ENCODE measurements at places on chromosomes 2 and 18.

DNA sequence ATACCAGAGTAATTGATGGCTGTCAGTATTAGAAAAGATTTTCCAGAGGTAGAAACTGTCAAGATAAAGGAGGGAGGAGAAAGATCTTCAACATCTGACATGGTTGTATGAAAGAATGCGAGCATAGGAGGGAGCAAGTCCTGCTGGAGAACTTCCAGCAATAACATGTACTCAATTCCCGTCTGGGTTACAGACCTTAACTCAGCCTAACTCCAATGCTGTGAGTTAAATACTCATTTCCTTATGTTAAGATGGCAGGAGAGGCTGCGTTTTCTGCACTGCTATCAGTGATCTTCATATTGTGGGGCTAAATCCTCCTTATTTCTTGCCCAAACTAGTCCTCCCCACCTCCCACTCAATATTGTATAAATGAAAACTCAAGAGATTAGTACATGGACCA is 6.7 kb upstream of the CERS6 start:
- no peak for DNase-seq

GRCh38 chr18:44911773-44912172 is 231.1 kb downstream of the SETBP1 start:
- no peak for DNase-seq

DNA sequence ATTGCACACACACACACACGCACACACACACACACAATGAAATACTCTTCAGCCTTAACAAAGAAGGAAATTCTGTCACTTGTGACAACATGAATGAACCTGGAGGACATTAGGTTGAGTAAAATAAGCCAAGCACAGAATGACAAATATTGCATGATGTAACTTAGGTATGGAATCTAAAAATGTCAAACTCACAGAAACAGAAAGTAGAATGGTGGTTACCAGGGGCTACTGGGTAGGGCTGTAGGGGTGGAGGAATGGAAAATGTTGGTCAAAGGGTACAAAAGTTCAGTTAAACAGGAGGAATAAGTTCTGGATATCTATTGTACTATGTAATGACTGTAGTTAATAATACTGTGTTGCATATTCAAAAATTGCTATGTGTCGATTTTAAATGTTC is 29.5 kb downstream of the SCN2A start:
- DNase-seq, result no peak

GRCh38 chr2:43136011-43136799 is 90.2 kb downstream of the ZFP36L2 start:
- DNase-seq, result peak; percentile 15

DNA sequence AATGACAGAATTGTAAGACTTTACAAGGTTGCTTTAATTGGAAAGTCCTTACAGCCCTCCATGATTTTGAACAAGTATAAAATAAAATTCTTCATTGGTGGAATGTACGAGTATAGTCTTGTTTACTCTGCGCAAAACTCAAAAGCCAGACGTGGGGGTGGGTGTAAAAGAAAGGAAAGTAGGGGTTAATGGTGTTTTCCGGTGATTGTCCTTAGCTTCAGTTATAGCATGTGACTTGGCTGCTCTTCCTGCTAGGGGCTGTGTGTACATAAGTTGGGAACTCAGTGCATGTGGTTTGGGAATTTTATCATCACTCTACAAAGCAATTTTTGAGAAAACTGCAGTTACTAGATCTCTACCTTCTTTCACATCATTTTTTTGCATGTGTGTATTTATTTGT is 82.4 kb upstream of the CAVIN2 start:
- DNase-seq, result no peak

GRCh38 chr2:18345848-18346247 is 214.6 kb downstream of the RDH14 start:
- no peak for DNase-seq

- DNase-seq, result peak; percentile 97
These were observed 454 bp upstream of the HDAC4 start for GRCh38 chr2:239401067-239401880.

GRCh38 chr18:35619464-35619863 is 37.9 kb downstream of the GALNT1 start:
- DNase-seq, result no peak

GRCh38 chr2:101473911-101474701 is 806 bp downstream of the RFX8 start:
- DNase-seq, result peak; percentile 73

- no peak for DNase-seq
These were observed 9.6 kb upstream of the MMADHC start for GRCh38 chr2:149597050-149597667.

DNA sequence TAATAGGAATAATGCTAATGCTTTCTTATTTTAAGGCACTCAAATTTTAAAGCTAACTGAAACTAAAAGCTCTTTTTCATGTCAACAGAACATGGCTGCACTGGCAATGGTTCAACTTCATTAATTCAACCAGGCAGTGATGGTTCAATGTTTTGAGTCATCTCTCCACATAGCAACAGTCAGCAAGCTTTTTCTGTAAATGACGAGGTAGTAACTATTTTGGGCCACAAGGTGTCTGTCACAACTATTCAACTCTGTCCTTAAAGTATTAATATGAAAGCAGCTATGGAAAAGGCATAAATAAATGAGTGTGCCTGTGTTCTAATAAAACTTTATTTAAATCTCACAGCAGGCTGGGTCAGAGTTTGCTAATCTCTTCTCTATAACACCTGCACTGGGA is 1425.6 kb upstream of the PIK3C3 start:
- no peak for DNase-seq

DNA sequence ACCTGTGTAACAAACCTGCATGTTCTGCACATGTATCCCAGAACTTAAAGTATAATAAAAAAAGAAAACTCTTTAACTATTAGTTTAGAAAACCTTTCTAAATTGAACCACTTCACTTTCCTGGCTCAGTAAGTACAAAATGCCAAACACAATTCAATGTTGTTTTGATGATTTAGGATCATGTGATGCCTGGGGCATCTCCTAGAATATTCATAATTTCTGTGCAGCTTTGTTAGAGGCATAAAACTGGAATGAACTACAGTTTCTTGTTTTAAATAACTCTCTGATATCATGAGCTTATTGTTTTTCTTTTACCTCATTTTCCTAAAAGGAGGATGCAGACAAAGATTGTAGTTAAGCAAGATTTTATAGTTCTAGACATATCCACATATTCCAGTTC is 139.0 kb upstream of the SESTD1 start:
- DNase-seq, result no peak

- DNase-seq, result no peak
These were observed 4.0 kb downstream of the NRXN1 start for GRCh38 chr2:51027968-51028367.

DNA sequence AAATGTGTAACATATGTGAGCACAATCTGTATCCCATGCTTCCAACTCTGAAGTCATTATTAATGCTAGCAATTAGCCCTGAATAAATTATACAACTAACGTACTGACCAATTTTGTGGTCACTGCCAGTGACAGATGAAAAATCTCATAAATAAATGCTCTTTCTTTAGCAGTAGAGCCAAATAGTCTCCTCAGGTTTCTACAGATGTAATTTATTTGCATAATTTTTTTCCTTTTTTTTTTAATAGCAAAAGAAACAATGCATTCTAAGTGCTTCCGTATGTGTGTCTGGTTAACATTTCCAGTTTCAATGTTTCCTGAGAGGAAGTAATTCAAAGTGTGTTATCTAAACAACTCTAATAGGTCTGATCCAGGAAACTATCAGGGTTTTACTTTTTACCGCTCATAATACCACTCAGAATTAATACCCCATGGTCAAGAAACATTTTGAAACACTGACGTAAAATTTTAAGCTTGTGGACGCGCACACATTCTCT is 108.4 kb downstream of the MEP1B start:
- no peak for DNase-seq

DNA sequence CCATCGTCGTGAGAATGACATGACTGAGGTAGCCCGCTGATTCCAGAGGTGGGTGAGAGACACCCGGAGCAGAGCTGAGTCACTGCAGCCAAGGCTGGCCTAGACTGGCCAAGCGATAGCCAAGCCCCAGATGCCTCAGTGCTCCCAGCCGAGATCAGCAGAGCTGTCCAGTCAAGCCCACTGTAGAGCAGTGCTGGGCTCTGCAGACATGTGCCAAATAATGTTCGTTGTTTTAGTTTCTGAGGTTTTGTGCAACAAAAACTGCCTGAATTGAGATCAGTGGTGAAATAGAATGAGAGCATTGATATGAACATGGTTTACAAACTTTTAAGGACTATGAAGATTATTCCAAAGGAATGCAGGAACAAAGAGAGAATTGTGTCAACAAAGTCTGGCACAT is 42.1 kb downstream of the INSIG2 start:
- DNase-seq, result no peak

- DNase-seq, result no peak
These were observed 127.4 kb upstream of the CTDP1 start for GRCh38 chr18:79552140-79552631.

GRCh38 chr2:74333175-74333574 is 10.0 kb downstream of the SLC4A5 start:
- DNase-seq, result no peak

DNA sequence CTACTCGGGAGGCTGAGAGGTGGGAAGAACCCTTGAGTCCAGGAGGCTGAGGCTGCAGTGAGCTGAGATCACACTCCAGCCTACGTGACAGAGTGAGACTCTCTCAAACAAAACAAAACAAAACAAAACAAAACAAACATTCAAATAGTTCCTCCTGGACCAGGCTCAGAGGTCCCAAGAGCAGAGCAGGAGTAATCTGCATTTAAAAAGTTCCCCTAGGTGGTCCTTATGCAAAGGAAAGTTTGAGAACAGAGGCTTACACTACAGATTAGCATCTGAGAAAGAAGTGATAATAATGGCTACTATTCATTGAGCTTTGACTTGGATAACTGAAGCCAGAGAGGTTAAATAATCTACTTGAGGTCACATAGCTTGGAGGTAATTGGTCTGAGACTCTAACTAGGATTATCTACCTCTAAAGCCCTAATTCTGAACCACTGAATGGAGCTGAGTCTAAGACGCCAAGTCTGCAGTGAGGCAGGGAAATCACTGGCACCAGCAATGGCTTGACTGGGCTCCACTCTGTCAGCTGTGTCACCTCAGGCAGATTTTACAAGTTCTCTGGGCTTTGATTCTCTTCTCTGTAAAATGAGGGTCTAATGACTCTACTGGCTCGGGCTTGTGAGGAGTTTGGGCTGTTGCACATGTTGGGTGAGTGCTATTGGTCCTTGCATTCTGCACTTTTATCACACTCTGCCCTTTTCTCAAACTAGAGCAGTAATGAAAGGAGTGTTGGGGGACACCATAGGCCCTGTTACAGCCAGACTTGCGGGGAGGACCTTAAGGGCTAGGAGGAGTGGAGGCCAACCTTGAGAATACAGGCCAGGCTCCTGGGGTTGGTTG is 29.2 kb upstream of the DLX2 start:
- no peak for DNase-seq

DNA sequence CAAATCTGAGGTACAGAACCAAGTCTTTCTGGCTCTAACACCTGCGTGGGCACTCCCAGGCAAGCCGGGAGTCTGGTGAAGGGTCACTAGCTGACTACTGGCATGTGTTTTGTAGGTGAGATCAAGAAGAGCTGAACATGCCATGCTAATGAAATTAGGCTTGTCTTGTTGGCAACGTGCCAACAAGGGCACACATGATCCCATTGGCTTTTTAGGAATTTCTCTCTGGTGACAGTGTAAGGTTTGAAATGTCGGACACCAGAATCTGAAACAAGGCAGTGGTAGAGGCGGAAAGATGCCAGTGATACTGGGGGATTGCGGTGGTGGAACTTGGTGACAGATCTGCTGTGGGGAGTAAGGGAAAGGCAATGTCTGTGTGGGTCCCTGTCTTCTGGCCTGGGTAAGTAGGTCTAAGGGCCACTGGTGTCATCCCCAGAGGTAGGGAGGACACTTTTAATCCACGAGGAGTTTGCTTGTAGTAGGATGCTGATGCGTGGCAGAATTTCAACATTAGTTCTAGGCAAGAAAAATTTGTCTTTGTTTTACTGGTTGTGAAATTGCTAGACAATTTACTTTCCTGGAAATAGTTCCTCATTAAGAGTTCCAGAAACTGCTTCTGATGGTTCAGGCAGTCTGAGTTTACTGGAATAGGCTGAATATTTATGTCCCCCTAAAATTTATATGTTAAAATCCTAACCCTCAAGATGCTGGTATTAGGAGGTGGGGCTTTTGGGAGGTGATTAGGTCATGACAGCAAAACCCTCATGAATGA is 52.6 kb upstream of the ACMSD start:
- no peak for DNase-seq

- no peak for DNase-seq
These were observed 785.5 kb upstream of the HS6ST1 start for GRCh38 chr2:129103936-129104878.

GRCh38 chr2:54388076-54388475 is 68.1 kb upstream of the SPTBN1 start:
- no peak for DNase-seq

- no peak for DNase-seq
These were observed 102.8 kb upstream of the MAP2 start for GRCh38 chr2:209321076-209321475.

Measured in spinal cord (tissue), 10 donors.